GM10248 (cell line): ENCODE measurements at places on chromosomes 1 and 21.
A peak's percentile ranks its signal among the peaks of the same experiment; 100 is the strongest.

DNA sequence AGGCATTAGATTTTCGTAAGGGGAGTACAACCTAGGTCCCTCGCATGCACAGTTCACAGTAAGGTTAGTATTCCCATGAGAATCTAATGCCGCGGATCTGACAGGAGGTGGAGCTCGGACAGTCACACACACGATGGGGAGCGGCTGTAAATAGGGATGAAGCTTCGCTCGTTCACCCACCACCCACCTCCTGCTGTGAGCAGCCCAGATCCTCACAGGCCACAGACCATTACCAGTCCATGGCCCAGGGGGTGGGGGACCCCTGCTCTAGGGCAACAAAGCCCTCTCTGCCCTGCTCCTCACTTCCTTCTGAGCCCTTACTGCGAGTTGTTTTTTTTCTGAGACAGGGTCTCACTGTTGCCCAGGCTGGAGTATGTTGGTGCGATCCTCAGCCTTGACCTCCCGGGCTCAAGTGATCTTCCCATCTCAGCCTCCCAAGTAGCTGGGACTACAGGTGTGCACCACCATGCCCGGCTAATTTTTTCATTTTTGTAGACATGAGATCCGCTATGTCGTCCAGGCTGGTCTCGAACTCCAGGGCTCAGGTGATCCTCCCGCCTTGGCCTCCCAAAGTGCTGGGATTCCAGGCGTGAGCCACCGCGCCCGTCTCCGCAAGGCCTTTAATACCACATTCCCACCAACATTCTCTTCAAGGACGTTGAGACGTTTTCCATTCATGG, 21.3 kb downstream of the TRPM2 start:
- DNase-seq, result no peak

DNA sequence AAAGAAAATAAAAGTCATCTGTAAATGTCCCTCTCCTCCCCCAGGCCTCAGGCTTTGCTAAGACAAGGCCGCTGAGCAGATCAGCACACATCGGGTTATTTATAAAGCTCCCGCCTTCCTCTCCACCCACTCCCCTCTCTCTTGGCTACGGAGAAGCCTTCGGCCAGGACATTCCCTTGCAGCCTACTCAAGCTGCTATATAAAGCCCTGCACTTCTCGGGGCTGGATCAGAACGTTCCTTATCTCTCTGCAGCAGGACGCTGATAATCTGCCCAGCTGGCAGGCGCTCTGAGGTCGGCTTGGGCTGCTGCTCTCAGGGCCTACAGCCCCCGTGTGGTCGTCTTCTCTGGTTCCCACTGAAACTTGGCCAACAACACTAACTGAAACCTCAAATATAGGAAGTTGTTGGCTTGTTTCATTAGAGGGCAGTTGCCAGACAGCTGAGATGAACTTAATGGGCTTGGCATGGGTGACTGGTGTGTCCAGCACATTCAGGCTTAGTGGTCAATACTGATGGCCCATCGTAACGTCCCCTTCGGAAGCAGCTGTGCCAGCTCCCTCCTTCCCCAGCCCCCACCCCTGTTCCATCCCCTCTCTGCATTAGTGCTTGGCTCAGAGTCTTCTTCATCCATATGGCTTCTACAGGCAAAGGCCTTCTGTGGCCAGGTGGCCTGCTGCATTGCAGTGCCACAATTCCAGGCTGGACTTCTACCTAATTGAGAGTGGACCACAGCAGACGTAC, 64.6 kb downstream of the IER5 start:
- peak; percentile 70 for DNase-seq

GRCh38 chr1:47406966-47407365, 9.1 kb upstream of the FOXE3 start:
- DNase-seq, result no peak

GRCh38 chr1:24202556-24202955, 15.5 kb upstream of the IFNLR1 start:
- no peak for DNase-seq

DNA sequence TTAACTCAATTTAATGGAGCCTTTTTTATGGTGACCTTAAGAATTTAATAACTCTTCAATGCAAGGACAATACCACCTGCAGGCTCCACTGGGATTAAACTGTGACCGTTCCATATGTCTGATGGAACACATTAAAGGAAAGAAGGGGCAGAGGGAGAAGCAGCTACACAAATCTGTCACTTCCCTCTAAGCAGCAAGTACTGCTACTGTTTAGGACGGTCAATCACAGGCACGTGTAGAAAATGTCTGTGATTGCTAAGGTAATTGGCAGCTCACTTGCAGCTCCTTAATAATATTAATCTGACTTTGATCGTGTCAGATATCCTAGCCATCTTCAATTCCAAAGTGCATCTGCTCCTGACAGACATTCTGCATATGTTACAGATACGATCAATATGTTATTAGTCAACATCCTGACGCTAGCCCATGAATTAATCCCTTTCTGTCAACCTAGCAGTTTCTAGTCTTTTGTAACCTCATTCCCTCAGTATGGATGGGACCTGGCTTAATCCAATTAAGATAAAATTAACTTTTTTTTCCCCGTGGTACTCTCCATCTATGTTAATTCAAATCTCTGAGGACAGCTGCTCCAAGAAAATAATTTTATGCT, 1012.4 kb downstream of the AMY1C start:
- no peak for DNase-seq

GRCh38 chr1:93776728-93777127, 95.1 kb upstream of the BCAR3 start:
- no peak for DNase-seq

DNA sequence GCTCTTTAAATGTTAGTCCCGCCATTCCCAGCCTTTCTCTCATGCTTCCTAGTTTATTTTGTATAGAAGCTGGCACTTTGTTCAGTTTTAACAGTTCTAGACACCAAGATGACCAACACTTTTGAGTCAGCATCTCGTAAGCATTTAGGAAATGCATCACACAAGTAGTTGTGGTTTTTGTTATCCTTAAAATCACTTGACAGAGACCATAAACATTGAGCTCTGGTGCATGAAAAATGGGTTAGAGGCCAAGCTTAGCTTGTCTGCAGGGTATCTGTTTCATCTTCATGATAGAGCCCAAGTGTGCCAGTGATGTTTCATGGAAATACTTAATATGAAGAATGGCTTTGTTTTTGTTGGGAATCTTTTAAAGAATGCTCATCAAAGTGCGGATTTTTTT, 159.7 kb downstream of the DISP1 start:
- no peak for DNase-seq

GRCh38 chr21:46057710-46058241, 40.1 kb upstream of the COL6A2 start:
- DNase-seq, result no peak

DNA sequence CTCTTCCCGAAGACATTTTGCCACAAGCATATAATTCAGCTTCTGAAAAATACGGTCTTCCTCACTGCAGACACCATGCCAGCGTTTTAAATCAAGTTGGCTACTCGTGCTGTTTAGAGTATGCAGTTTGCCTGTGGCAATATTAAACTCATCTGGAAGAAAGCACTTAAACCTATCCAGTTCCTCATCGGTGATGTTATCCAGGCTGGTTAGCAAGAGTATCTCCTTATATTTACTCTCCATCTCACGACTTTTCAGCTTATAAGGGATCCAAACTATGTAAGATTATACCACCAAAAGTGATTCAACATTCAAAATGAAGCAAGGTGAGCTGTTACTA, 9.7 kb upstream of the IFI16 start:
- DNase-seq, result no peak

GRCh38 chr1:154726896-154727753, 119.1 kb upstream of the ADAR start:
- DNase-seq, result no peak

DNA sequence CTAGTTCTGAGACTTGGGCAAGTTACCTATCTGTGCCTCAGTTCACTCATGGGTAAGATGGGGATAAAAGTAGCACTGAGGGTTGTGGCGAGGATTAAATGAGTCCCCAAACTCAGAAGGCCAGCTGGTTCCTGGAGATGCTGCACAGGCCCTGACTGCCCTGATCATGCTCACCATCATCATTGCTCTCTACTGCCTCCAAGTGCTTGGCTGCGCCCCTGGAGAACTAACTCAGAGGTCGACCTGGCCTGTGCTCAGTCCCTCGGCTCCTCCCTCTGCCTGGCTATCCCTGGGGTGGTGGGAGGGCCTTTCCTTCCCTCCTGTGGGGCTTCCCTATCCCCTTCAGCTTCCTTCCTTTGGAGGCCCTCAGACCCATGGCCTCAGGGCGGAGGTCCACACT, 5.6 kb downstream of the SLC5A9 start:
- no peak for DNase-seq

DNA sequence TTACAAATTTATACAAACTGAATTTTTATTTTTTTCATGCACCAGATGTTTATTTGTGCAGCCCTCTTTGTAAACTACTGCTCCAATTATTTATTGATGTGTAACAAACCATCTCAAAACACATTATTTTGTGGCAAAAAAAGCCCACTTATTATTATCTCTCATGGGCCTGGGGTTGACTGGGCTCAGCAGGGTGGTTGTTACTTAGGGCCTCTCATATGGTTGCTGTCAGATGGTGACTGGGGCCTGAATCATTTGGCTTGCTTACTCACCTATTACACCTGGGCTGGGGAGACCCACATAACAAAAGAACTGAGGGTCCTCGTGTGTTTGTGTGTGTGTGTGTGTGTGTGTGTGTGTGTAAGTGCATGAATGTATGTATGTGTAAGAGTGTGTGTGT, 52.5 kb upstream of the HSPA13 start:
- no peak for DNase-seq

GRCh38 chr1:39026051-39026865, at the start of gene NDUFS5:
Gene NDUFS5 (plus strand): TSS chr1:39026350. CDS start chr1:39028725, 2,375 bp downstream.
- DNase-seq, result peak; percentile 85
